Common myeloid progenitor, CD34-positive (primary cell): ENCODE measurements at places on chromosomes 7 and 10.

DNA sequence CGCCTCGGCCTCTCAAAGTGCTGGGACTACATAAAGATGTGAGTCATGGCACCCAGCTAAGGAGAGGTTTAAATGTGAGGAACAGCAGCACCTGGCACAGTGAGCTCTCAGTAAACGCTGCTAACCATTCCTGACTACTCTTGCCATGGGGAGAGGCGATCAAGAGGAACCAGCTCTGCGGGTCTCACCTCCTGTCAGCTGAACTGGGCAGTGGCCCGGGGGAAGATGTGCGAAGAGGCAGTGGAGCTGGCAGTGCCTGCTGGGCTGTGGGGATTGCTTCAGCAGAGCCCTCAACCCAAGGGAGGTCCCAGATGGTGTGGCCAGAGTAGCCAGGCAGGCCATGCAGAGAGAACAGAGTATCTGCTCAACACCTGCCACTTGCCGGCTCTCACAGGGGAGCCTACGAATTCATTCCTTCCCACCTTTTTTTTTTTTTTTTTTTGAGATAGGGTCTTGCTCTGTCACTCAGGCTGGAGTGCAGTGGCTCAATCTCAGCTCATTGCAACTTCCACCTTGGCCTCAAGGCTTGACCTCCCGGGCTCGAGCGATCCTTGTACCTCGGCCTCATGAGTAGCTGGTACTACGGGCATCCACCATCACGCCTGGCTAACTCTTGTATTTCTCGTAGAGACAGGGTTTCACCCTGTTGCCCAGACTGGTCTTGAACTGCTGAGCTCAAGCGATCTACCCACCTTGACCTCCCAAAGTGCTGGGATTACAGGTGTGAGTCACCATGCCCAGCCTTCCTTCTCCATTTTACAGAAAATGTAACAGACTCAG is 6.8 kb downstream of the POLM start:
- no peak for DNase-seq

- DNase-seq: no peak
Observed at GRCh38 chr10:28077889-28078288, 79.0 kb upstream of the ODAD2 start.

- DNase-seq: peak; percentile 59
Observed at GRCh38 chr7:32316839-32317238, 173.3 kb downstream of the LSM5 start.

DNA sequence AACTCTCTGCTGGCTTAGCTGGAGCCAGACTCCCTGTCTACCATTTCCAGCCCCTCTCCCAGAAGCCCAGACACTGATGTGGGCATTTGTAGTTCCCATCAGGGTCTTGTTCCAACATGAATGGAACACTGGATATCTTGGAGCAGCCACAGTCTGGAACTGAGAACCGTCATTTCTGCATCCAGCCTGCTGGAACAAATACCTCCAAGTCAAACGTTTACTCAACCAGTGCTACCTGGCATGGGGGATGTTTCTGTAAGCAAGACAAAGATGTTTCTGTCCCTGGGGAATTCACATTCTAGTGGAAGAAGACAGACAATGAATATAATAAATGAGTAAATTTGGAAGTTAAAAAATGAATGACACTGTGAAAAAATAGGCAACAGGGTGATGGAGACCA is 70.8 kb upstream of the ZNF438 start:
- no peak for DNase-seq
